Neural progenitor cell (in vitro differentiated cells): ENCODE measurements at places on chromosomes 3 and 15.

GRCh38 chr3:14397531-14397930 lies 4.9 kb upstream of the SLC6A6 start:
- no peak for DNase-seq

DNA sequence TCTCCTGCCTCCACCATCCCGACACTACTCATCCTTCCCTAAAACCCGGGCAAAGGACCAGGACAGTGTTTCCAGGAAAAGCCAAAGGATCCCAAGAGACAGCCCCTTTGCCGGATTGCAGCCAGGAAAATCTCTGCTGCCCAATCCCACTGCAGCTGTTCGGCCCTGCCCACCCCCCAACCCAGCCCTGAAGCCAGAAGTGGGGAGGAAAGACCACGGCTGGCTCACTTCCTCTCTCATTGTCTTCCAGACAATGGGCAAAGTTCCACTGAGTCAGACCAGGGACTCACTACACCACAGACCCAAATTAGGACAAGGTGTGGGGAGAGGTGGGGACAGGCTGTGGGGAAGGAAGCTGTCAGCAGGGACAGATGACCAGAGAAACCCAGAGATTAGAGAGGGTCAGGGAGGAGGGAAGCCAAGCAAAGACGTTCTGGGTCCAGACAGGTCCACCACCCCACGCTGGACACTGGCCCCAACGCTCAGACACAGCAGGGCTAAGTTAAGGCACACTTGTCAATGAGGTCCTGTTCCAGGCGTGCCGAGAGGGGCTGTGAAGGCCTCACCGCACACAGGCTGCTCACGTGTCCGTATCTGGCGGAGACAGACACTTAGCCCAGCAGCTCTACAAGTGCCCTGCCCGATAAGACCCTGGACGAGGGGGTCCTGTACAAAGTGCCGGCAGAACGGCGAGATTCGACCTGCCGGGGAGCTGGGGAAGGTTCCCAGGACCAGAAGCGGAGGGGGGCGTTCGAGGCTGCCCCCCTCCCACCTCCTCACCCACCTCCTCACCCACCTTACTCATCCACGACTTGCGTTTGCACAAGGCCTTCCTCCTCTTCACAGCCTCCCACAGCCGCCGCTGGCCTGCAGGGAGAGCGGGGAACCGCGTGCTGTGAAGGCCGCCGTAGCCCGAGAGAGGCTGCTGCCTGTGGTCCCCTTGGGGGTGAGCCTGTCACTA lies 21.9 kb downstream of the TNK2 start:
- no peak for DNase-seq

GRCh38 chr15:45873781-45874180 lies 239.0 kb downstream of the SQOR start:
- DNase-seq: no peak

- DNase-seq: no peak
Observed at GRCh38 chr3:191425322-191425734, 35.6 kb upstream of the PYDC2 start.

DNA sequence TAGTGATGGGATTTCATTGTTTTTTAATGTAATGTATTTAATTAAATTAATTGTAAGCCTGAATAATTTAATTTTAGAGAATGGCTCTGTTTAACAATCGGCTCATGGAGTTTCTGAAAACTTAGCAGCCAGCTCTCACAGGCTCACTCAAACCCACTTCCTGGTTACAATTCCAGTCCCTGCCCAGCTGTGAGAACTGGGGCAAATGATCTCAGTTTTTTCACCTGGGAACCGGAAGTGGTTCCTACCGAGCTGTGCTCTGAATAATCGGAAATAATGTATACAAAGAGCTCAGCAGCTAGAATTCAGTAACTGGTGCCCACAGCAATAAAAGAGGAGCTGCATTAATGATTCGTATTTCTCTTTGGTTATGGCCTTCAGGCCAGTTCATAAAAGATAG lies 244.3 kb upstream of the MCTP2 start:
- DNase-seq: no peak

- DNase-seq: no peak
Observed at GRCh38 chr3:177936721-177937120, 599.5 kb upstream of the KCNMB2 start.
